ENCODE measurements at places on chromosomes 2 and 18.

DNA sequence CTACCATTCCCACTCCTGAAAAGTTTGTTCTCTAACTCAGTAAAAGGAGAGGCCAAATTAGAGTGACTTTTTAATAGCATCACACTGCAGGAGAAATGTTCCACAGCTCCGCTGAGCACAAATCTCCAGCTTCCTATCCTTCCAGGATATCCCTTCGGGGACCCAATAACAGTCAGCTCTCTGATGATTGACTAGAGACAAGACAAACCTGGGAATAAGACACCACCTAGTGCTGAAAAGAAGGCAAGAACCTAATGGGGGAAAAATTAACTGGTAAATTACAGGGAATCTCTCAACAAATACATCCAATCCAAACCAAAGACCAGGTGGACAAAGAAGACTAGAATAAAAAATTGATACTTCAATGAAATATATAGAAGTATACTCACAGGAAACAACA, 977.1 kb upstream of the SOX11 start:
- DNase-seq: no peak

GRCh38 chr2:135337071-135337470, 193.9 kb downstream of the ZRANB3 start:
- DNase-seq: no peak

DNA sequence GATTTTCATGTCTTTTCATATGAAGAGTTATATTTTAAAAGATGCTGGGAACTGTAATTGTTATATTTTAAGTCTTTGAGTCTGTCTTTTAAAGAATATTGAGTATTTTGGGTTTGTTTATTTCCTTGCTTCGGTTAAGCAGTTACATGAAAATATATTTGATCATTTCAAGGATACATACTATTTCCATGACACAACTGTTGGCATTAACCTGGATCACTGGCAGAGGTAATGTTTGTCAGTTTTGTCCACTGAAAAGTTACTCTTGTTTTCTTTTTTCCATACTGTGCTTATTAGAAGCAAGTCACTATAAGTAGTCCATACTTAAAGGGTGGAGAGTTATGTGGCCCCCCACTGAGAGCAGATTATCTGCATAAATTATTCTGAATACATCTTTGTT, 1142.0 kb upstream of the TMEFF2 start:
- DNase-seq: no peak

DNA sequence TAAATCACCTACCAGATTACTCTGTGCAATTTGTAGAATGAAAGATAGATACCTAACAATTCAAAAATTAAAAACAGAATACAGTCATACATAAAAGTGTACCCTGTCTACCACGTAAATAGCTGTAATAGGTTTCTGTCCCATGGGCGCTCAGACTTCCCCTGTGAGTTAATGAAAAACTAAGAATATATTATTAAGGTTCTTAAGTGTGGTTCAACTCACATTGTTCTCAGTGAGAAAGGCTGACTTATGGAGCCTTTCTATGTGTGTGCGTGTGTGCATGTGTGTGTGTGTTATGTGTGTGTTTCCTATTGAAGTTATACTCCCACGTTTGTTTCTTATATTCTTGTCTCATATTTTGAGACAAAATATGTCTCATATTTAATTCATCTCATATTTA, 114.6 kb upstream of the CD302 start:
- no peak for DNase-seq

- DNase-seq: no peak
Observed at GRCh38 chr2:219278655-219279150, 463 bp upstream of the DNAJB2 start.

DNA sequence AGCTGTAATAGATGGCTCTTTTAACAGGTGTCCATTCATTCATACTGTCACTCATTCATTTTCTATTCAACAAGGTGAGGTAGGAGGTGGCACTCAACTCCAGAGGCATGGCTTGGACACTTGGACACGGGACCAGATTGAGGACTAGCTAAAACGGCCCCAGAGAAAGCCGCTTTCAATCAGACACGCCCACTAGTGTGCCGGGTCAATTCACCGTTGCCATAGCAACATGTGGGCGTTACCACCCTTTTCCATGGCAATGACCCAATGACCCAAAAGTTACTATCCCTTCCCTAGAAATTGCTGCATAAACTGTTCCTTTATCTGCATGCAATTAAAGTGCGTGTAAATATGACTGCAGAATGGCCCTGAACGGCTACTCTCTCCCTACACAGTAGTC, 49.2 kb upstream of the LGALSL start:
- no peak for DNase-seq

GRCh38 chr2:169961911-169962310, 134.7 kb downstream of the UBR3 start:
- DNase-seq: no peak

- no peak for DNase-seq
Observed at GRCh38 chr2:175403599-175404221, 222.2 kb upstream of the ATP5MC3 start.

DNA sequence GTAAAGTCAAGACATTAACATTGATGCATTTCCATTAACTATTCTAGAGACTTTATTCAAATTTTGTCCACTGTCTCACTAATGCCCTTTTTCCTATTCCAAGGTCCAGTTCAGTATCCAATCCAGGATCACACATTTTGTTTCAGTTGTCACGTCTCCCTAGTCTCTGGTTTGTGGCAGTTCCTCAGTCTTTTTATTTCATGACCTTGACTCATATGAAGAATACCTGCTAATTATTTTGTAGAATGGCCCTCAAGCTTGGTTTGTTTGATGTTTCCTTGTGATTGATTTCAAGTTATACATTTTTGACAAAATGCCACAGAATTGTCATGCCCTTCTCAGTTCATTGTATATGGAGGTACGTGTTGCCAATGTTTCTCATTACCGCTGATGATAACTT, 145.2 kb downstream of the FHOD3 start:
- DNase-seq: no peak

DNA sequence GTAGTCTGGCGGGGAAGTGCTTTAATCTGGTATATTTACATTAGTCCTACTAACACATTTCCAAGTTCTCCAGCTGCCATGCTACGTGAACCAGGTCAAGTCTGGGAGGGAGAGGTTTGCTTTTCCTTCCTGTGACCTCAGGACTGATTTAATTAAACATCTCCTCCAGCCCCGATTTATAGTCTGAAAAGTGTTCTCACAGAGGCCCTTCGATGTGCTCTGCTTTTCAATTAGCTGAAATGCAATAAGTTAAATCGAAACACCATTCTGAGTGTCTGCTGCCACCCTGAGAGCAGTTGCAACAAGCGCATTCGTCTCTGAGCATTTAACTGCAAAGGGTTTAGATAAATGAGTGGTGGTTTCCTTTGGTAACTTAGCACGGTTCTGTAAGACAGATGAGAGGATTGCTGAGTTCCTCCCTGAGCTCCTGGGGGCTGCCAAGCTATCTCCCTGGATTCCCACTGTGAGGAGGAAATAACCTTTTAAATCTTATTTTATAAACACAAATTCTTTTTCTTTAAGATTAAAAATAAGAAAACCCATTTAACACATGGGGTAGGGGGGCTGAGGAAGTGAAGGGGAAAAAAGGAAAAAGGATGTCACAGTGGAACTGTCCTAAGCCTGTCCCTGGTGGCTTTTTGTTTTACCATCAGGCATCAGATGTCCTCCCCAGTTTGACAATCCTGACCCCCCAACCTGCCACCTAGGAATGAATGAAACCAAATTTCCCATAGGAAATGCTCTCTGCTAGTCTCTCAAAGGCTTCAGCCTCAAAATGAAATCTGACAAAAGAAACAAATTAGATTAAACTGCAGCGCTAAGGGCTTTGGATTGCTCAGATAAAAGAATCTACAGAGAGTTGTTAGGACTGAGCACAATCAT, 56.5 kb upstream of the CREB1 start:
- no peak for DNase-seq

DNA sequence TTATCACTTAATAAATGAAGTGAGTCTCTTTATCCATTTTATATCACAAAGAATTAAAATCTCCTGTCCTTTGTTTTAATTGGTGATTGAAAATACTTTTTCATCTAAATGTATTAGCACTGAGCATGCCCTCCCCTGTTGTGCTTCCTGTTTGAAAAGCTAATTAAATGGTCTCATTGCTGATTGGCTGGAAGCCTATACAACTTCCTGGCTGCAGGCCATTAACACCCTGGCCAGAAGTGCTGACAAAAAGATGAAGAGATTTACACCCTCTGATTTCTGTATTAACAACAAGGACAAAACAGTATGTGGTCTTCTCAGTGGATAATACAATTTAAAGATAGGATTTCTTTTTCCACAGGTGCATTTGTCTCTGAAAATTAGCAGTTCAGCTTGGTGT, 548.0 kb downstream of the DCC start:
- DNase-seq: no peak

DNA sequence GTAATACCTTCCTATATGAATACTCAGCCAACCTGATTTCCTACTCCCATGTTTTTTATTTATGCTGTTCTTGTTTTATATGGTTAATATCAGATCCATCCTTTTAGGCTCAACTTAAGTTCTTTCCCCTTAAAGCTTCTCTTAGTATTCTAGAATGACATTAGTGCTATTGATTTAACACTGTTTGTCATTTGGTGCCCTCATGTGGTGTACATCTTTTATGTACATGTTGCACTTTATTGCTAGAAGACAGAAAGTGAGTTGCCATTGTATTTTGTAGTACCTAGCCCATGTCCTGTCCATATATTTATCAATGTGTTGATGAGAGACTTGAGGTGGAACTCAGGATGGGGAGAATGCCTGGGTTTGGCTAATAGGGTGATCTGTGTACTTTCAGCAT, 2.5 kb downstream of the HTRA2 start:
- DNase-seq: no peak

GRCh38 chr2:189393440-189394111, 47.7 kb upstream of the WDR75 start:
- no peak for DNase-seq

DNA sequence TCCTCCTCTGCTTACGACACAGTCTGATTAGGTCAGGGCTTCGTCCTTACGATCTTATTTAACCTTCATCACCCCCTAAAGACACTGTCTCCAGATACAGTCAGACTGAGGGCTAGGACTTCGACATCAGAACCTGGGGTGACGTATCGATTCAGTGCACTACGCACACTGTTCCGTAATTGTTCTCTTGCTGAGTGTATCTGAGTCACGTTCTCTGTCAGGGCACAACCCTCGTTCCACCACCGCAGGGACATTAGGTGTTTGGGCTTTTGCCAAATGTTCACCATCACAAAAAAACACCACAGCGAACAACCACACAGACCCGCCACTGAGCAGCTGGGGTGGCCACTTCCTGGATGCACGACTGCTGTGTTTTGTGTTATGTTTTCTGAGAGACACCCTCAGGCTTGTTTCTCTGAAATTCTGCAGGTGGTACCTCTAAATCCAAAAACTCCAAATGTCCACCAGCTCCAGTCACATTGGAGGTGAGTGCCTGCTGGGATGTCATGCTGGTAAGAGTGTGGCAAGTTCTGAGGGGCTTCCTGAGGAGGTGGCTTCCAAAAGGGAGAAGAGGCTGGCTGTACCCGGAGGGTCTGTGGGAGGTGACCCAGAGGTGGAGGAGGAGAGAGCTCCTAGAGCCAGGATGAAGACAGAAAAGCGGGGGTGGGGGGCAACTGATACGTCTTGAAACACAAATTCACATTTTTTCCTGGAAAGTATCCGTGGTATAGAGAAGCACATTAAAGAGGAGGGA, 66.6 kb downstream of the ADNP2 start:
- peak; percentile 38 for DNase-seq

DNA sequence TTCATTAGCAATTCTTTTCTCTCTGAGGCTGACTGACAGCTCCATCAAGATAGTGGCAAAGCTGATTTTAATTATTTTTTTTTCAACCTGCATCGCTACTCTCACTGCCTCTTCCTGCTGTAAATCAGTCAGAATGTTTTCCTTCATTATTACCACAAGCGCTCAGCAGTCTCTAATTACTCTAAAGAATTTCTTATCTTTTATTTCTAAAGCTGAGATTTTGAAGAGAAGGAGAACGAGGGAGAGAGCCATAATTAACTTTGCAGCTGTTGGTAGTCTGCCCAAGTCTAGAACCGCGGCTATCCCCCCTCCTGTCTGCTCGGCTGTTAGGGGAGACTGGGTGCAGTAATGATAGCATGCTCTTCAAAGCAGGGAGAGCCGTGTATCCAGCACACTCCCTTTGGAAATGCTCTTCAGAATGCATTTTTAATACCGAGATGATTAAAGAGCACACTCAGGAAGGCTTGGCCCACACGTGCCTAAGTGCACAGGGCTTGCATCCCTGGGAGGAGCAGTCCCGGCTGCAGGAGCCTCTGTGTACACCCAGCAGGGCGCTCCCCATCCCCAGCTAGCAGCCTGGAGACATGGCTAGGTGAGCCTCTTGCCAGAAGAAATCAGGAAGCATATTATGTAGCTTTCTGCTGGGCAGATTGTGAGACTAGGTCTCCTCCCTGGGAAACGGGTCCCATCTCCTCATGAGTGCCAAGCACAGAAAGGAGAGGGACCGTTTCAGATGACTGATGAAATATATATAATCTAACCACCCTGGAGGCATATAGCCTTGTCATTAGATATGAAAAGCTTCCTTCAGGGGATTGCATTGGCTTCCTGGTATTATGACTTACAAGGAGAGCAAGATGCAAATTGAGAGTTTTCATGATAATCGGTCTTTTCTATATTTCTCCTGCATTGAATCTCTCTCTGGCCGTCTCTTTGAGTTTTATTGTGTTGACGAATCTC, 555.2 kb downstream of the CMPK2 start:
- DNase-seq: no peak

GRCh38 chr2:23452853-23453420, 68.0 kb downstream of the KLHL29 start:
- no peak for DNase-seq

- no peak for DNase-seq
Observed at GRCh38 chr2:83342860-83343329, 1116.2 kb downstream of the SUCLG1 start.

GRCh38 chr2:51401546-51401945, 369.6 kb upstream of the NRXN1 start:
- DNase-seq: no peak

DNA sequence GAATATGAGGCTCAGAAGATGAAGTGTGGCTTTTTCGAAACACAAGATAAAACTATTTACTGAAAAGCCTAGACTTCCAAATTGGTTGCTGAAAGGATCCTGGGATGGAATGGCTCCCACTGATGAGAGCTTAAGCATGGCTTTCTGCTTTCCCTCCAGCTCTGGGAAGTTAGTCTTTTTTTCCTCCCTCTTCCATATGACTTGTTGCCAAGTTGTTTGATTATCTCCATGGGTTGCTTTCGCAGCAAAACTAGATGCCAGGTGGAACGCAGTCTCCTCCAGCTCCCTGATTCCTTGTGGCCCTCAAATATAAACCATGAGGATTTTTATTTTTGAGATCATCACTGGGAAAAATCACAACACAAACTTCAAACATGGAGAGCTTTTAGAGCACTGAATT, 276.5 kb downstream of the LRRTM1 start:
- DNase-seq: no peak

GRCh38 chr18:79741362-79741700, 56.4 kb upstream of the KCNG2 start:
- DNase-seq: no peak

- no peak for DNase-seq
Observed at GRCh38 chr2:30692829-30693275, 114.4 kb downstream of the CAPN13 start.

DNA sequence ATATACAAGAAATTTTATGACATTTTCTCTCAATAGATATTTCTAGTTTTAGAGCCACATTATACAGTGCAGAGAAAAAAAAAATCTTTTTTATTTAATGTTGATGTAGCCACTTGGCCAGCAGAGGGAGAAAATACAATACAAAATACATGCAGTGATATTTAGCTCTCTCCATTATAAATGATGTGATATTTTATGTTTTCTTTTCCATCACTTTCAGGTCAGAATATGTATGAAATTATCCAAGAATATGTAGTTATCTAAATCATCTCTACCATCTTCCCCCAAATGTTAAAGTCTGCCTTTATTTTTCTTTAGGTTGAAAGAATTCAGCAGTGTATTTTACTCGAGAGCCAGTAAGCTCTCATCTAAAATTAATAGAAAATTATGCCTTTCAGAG, 533.6 kb upstream of the FSHR start:
- no peak for DNase-seq

Measured in stimulated activated CD8-positive, alpha-beta memory T cell treated with anti-CD3 and anti-CD28 coated beads, Interleukin-4, amount 100 ng/mL, for 1 hour (primary cell).